ENCODE measurements at places on chromosomes 6 and 20.

GRCh38 chr6:4931530-4932227 is 72.2 kb downstream of the RPP40 start:
- DNase-seq, result peak; percentile 10

DNA sequence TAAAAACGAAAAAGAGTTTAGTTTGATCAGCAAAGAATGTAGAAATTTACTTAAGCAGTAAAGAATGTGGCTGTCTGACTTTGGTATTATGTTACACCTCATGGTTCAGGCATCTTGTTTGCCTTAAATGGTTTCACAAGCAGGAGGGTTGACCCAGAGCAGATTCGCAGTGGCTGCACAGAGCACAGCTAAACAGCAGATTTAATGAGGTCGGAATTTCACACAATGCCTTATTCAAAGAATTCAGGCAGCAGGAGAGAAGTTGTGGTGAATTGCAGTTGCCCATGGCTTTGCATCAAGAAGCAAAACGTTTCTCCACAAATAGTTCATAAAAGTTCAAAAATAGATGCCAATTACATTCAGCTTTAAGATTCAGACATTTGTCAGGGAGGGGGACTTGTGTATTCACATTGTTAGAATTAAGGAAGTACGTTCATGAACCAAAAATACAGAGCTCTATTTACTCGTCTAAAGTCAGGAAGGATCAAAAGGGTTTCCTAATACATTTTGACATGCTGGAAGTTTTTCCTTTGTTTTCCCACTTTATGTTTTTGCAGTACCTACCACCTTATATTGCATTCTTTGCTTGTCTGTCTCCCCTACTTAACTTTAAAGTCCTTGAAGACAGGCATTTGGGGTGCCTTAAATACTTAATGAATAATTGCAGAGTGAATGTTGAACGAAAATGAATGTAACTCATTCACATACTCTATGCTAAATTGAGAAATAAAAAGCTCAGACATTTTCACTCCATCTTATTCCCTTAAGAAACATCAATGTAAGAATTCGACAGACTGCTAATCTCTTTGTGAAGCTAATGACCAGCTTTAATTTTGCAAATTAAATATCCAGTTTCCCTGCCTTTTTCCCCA is 1163.6 kb upstream of the CITED2 start:
- peak; percentile 79 for DNase-seq

GRCh38 chr6:168410035-168410434 is 30.9 kb upstream of the SMOC2 start:
- no peak for DNase-seq

- no peak for DNase-seq
Observed at GRCh38 chr20:57088436-57088835, 178.0 kb downstream of the BMP7 start.

GRCh38 chr20:31758521-31758920 is 19.4 kb downstream of the TPX2 start:
- DNase-seq, result no peak

GRCh38 chr6:45787384-45787783 is 228.3 kb downstream of the CLIC5 start:
- DNase-seq, result no peak

DNA sequence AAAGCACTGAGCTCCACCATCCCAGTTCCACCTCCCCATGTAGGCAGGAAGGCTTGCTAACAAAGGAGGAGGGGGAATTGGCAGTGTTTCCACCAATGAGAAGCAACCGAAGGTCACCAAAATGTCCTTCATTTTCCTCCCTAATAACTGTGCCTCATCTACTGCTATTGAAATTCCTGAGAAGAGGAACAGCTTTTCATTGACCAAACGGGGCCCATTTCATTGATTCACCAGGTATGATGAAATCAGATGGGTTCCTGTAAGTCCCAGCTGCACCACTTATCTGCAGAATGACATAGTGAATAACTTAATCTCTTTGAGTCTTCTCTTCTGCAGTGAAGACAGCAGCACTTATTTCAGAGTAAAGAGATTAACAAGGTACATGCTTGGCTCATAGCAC is 17.3 kb downstream of the TREM1 start:
- no peak for DNase-seq
